Smooth muscle cell of trachea (primary cell): ENCODE measurements at places on chromosomes 4 and X. TPM values are rescaled to one million over a fixed set of nuclear protein-coding genes. Genes with fewer than 3 reads are reported as not detected.

The AKAP4 gene
- not detected in 2 replicates for total RNA-seq

The BEX4 gene
- total RNA-seq = 19.2 and 23.2 TPM in 2 replicates

The CYBB gene
- total RNA-seq = under 0.01 TPM in 1 of 2 replicates, not detected in the other

The GUCY1B1 gene
- 46.6 and 54.5 TPM in 2 replicates for total RNA-seq

The CSAG1 gene
- not detected in 2 replicates for total RNA-seq

The GLRA3 gene
- under 0.01 TPM in 1 of 2 replicates, not detected in the other for total RNA-seq

The VSIG4 gene
- not detected in 2 replicates for total RNA-seq

The NSD2 gene
- 64.0 and 110 TPM in 2 replicates for total RNA-seq

The DGKK gene
- total RNA-seq = not detected in 2 replicates

The REELD1 gene
- total RNA-seq = not detected in 2 replicates

The MAGEA6 gene
- total RNA-seq = not detected in 2 replicates

The TCEAL7 gene
- total RNA-seq = 43.7 and 66.8 TPM in 2 replicates

The RNF128 gene
- total RNA-seq = 4.9 and 7.4 TPM in 2 replicates

The FAT4 gene
- total RNA-seq = 18.5 and 23.6 TPM in 2 replicates

The PDCL2 gene
- not detected in 2 replicates for total RNA-seq

The SPANXB1 gene
- not detected in 2 replicates for total RNA-seq

The TASL gene
- not detected in 2 replicates for total RNA-seq

The F11 gene
- total RNA-seq = not detected in 2 replicates

The SLC16A2 gene
- 12.4 and 25.1 TPM in 2 replicates for total RNA-seq

The SLC38A5 gene
- total RNA-seq = 56.4 and 78.2 TPM in 2 replicates

The BST1 gene
- total RNA-seq = 6.6 and 13.8 TPM in 2 replicates

The FGF16 gene
- under 0.01 TPM in 1 of 2 replicates, not detected in the other for total RNA-seq

The BTK gene
- total RNA-seq = 0.15 TPM in 1 of 2 replicates, not detected in the other

The TENM3 gene
- total RNA-seq = 8.6 and 13.2 TPM in 2 replicates

The PAGE5 gene
- not detected in 2 replicates for total RNA-seq

The BEX2 gene
- total RNA-seq = 0.73 and 0.99 TPM in 2 replicates

The SMIM43 gene
- 3.9 and 6.6 TPM in 2 replicates for total RNA-seq

The CFI gene
- total RNA-seq = 2.0 and 8.3 TPM in 2 replicates

The NWD2 gene
- not detected in 2 replicates for total RNA-seq

The RASSF6 gene
- total RNA-seq = under 0.01 TPM in 2 replicates

The CT45A5 gene
- not detected in 2 replicates for total RNA-seq

The MFAP3L gene
- total RNA-seq = 1.5 and 1.7 TPM in 2 replicates

The BMPR1B gene
- 0.50 and 1.6 TPM in 2 replicates for total RNA-seq

The TRIM2 gene
- 90.9 and 127 TPM in 2 replicates for total RNA-seq

The TIGD4 gene
- 0.17 and 0.29 TPM in 2 replicates for total RNA-seq

The NUDT10 gene
- total RNA-seq = 3.6 and 5.2 TPM in 2 replicates

The NSG1 gene
- total RNA-seq = 0.58 and 1.5 TPM in 2 replicates

The XG gene
- 10.0 and 13.4 TPM in 2 replicates for total RNA-seq

The KLF3 gene
- 16.2 and 24.1 TPM in 2 replicates for total RNA-seq

The PNCK gene
- 1.2 TPM in 1 of 2 replicates, not detected in the other for total RNA-seq
